Natural killer cell (primary cell): ENCODE measurements at places on chromosomes 7 and 10.

DNA sequence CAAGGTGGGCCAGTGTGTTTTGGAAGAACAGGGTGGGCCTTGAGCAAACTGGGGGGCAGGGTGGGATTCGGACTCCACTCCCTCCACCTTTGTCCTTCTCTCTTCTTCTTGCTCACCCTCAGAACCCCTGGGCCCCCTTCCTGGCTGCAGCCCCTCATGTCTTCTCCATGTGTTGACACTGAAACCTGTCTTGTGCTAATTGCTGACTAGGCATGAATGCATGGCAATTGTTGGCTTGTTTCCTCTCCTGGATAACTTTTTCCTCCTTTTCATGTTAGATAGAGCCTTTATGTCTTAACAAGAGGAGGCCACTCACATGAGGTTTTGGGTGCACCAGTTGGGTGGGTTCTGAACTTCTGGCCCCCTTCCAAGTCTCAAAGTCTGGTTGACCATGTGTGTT, 181.6 kb upstream of the MKI67 start:
- no peaks in the 10 kb centered on the region for H3K36me3 ChIP-seq
- H3K4me3 ChIP-seq: no peak overlapping the region
- no peak overlapping the region for H3K27ac ChIP-seq
- no peak for DNase-seq
- no peaks in the 10 kb centered on the region for H3K27me3 ChIP-seq

DNA sequence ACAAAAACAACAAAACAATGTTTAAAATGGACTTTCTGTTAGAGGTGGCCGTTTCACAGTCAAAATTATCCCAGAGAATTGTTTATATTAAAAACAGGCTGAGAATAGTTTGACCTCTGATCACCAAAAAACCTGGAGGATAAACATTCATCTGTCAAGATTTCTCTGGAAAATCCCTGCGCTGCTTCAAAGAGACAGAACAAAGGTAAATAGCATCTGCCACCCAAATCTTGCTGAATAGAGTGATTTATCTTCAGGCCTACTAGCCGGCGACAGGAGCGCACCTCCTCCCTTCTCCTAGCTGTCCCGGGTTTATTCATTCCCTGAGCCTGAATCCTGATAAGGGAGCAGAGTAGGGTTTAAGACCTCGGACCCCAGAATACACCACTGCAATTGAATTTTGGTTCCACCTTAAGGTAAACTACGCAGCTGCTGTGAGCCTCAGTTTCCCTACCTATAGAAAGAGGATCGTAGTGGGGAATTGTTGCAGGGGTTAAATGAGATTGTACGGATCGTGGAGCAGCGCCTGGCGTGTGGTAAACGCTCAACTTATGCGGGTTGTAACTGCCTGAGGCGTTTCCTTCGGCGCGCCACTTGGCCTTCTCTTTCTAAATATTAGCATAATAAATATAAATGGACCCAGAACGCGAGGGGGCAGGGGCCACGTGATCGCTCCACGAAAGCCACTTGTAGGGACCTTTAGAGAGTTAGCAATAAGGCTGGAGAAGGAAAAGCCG, 498 bp upstream of the ST7 start:
- H3K27ac ChIP-seq: peak overlapping the region; percentile 81
- H3K4me3 ChIP-seq: peak overlapping the region; percentile 80
- no peak for DNase-seq
- no peaks in the 10 kb centered on the region for H3K27me3 ChIP-seq
- peaks cover 11% of the 10 kb centered on the region for H3K4me1 ChIP-seq
- no peaks in the 10 kb centered on the region for H3K36me3 ChIP-seq

DNA sequence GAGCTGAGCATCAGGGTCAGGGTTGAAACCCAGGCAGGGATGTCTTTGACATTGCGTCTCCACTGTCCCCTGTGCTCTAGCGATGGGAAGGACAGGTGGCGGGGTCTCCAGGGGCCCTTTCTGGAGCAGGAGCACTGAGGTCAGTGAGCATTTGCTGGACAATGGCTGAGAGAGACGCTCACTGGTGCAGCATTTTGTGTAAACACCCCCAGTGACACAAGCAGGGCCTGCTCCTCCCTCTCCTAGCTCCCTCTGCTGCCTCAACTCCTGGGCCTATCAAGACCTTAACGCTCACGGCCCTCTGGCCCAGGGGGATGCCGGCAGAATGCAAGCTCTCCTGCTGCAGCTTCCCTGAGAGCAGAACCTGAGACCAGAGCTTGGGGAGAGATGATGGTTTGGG, 17.4 kb upstream of the INMT start:
- peaks cover 23% of the 10 kb centered on the region for H3K4me1 ChIP-seq
- H3K27ac ChIP-seq: no peak overlapping the region
- no peaks in the 10 kb centered on the region for H3K36me3 ChIP-seq
- no peak overlapping the region for H3K4me3 ChIP-seq
- no peak for DNase-seq

GRCh38 chr7:51286401-51286800, 30.2 kb downstream of the COBL start:
- H3K27me3 ChIP-seq: no peaks in the 10 kb centered on the region
- no peak overlapping the region for H3K4me3 ChIP-seq
- no peaks in the 10 kb centered on the region for H3K36me3 ChIP-seq
- H3K27ac ChIP-seq: no peak overlapping the region
- DNase-seq: no peak

GRCh38 chr7:70044525-70044924, 446.2 kb downstream of the AUTS2 start:
- no peaks in the 10 kb centered on the region for H3K4me1 ChIP-seq
- no peak overlapping the region for H3K27ac ChIP-seq
- no peaks in the 10 kb centered on the region for H3K36me3 ChIP-seq

DNA sequence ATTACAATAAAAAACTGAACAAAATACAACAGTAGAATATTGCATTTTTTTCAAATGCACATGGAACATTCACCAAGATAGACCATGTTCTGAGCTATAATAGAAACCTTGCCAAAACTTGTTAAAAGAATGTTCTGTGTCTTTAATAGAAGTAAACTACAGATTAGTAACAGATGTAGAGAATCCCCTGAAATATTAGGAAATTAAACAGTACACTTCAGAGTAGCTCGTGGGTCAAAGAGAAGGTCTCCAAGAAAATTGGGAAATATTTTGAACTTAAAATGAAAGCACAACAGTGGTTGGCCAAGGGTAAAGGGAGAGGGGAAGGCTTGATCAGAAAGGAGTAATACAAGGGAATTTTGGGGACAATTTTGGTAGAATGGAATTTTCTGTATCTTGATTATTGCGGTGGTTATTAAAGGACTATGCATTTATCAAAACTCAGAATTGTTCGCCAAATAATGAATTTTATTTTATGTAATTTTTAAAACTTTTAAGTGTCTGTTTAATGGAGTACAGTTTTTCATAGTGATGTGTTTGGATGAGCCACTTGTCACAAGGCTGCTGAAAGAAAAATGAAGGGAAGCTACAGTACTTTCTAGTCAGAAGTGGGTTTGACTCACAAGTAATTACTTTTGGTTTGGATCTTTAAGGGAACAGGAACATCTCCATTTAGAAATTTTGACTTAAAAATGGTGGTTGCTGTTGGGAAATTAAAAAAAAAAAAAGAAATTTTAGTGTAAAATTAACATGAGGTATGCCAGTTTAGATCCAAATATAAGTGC, 10.2 kb downstream of the PLEKHA8 start:
- no peaks in the 10 kb centered on the region for H3K36me3 ChIP-seq
- no peaks in the 10 kb centered on the region for H3K27me3 ChIP-seq
- no peak overlapping the region for H3K4me3 ChIP-seq
- no peaks in the 10 kb centered on the region for H3K4me1 ChIP-seq
- no peak for DNase-seq

- no peaks in the 10 kb centered on the region for H3K36me3 ChIP-seq
- no peaks in the 10 kb centered on the region for H3K27me3 ChIP-seq
- H3K4me1 ChIP-seq: no peaks in the 10 kb centered on the region
- no peak for DNase-seq
- no peak overlapping the region for H3K4me3 ChIP-seq
These were observed 417.9 kb upstream of the CNTNAP2 start for GRCh38 chr7:145698526-145699262.

GRCh38 chr7:112023282-112023681, 182.9 kb downstream of the DOCK4 start:
- no peaks in the 10 kb centered on the region for H3K36me3 ChIP-seq
- H3K4me3 ChIP-seq: no peak overlapping the region
- H3K27ac ChIP-seq: no peak overlapping the region
- DNase-seq: no peak
- H3K27me3 ChIP-seq: no peaks in the 10 kb centered on the region
